ENCODE measurements at places on chromosomes 12 and 14.

DNA sequence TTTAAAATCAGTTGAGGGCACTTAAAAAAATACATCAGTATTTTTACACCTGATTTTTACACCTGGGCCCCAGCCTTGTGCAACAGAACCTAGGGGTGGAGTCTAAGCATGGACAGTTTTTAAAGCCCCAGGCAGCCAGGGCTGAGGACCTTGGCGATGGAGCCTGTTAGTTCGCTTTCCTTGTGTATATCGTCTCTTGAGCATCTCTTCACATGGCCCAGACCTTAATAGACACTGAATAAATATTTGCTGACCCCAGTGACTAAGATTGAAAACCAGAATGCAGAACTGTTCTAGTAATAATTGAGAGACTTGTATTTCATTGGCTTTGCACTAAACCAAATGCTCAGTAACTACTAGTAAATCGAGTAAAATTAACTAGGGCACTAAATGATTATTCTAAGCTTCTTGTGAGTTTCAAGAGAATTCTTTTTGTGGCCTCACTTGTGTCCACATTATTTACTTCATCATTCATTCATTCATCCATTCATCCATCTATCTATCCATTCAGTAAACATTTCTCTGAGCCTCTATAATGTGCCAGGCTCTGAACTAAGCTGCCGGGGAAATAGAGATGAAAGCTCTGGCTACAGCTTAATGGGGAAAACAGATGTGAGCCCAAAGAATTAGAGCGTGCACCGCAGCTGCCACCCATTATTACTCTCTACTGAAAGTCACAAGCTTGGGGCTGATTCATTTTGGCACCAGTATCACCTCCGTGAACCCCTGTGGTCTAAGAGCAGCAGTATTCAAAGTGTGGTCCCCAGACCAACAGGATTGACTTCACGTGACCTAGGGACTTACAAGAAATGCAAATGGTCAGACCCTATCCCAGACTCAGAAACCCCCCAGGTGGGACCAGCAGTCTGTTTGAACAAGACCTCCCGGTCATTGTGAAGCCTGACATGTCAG, 30.7 kb upstream of the BCL7A start:
- no peak for DNase-seq

DNA sequence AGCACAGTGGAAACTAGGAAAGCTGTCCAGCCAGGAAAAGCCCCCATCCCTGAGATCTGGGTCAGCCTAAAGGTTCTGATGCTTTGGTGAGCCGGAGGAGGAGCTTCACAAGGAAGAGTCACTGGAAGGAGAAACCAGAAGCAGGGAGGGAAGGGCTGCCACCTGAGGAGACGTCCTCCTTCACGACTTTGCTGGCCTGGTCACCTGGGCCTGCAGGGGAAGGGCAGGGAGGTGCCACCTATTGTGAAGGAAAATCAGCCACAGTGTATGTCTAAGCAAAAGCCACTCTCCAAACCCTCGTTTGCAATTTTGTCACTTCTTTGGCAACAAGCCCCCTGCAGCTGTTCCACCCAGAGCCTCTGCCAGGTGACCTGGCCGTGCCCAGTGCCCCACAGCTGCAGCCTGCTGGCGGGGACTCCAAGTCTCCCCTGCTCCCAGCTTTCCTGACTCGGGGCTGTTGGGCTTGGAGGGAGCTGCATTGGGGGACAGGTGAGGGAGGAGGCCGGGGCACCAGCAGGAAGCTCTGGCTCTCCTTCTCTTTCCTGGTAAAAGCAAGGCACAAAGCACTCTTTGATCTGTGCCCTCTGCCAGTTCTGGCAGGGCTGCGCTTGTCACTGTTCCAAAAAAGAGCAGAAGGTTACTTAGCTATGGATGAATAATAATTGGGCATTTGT, 120.9 kb upstream of the BCL2L14 start:
- no peak for DNase-seq

DNA sequence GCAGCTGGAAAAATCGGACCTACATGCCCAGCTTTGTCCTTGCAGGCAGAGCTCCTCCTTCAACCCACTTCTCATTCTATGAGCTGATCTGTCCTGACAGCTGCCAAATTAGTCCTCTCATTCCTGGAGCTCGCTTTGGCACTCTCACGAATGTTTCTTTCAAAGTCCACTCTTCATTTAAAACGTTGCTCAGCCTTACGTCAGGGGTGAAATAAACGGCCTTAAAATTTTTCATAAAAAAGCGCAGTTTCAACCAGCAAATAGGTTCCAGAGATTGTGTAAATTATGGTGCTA, 120.9 kb upstream of the HIF1A start:
- DNase-seq = no peak

DNA sequence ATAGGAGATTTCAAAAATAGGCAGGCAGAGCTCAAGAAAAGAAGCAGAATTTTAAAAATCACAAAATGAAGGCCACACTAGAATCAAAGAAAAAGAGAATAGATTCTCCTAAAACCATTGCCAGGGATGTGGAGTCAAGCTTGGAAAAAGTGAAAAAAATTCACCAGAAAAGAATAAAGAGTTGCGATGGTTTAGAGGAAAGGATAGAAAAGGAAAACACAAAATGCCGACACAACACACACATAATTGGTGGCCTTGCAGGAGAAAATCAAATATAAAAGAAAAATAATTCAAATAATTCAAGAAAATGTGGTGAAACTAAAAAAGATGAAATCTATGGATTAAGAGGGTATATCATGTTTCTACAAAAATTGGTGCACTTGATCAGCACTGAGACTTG, 181.6 kb upstream of the C14orf180 start:
- DNase-seq = no peak

Measured in NCI-H1930 (cell line).